Effector memory CD4-positive, alpha-beta T cell (primary cell): ENCODE measurements at places on chromosomes 5 and 9.

DNA sequence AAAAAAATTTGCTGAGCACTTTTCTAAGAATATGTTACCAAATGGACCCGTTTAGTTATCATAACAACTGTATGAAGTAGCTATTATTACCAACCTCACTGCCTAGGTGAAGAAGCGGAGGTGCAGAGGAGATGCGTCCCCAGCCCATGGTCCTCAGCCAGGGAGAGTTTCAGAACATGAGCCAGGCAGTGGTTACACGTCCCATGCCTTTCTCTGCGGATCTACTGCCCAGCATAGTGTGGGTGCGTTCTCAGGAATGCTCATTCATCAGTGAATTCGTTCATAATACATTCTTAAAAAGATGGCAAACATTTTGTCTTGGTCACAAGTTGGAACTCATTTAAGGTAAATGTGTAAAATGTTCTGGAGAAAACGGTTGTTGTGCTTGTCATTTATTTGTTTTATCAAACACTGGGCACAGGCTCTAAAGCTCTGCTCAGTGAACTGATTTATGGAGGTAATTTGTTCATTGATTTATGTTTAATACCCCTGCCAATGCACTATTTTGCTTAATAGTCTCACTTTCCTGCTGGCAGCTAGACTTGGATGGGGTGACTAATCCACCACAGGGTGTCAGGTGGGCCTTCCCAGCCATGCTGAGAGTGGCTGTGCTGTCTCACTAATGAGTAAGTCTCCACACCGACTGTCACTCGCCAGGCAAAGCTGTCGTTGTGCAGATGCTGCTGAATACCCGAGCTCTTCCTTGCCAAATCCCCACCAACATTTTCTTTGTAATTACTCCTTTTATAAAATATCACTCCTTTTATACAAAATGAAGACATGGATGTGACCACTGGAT, 248.8 kb downstream of the TENT4A start:
- no peaks in the 10 kb centered on the region for H3K36me3 ChIP-seq
- no peaks in the 10 kb centered on the region for H3K4me1 ChIP-seq
- H3K27me3 ChIP-seq: no peaks in the 10 kb centered on the region

DNA sequence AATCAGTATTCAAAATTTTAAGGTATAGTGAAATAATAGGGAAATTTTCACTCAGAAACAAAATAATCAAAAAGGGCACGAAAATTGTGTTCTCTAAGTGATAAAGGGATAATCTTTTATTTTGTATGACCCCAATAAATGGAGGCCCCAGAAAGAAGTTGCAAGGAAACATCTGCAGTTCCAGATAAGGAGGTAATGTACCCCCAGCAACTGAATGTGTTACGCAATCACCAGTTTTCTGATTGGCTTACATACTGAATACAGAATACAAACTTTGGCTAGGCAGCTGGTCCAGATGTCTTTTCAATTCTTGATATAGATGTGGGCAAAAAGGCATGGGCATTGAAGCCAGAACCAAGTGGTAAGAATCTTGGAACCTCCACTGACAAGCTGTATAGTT, 1.7 kb upstream of the TOPORS start:
- no peak for DNase-seq
- H3K36me3 ChIP-seq: no peaks in the 10 kb centered on the region
- H3K27ac ChIP-seq: no peak overlapping the region
- H3K27me3 ChIP-seq: no peaks in the 10 kb centered on the region
- H3K4me3 ChIP-seq: no peak overlapping the region

DNA sequence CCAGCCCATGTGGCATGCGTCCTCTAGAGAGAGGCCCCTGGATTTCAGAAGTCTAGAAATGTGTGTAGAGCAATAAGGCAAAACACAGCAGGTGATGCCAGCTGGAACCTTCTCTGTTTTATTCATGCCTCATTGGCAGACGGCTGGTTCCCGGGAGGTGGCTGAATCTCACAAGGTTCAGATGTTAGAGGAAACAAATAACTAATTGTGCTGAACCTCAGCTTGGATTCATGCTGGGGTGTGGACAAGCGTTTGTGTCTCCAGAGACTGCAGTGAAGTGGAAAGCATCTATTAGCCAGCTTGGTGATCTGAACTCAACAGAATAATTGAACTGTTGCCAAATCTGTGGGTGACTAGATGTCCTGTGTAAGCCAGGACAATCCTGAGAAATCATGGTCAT, 131.1 kb upstream of the NR4A3 start:
- no peaks in the 10 kb centered on the region for H3K4me1 ChIP-seq
- no peak overlapping the region for H3K27ac ChIP-seq
- no peaks in the 10 kb centered on the region for H3K36me3 ChIP-seq
- no peaks in the 10 kb centered on the region for H3K27me3 ChIP-seq

- no peaks in the 10 kb centered on the region for H3K36me3 ChIP-seq
- H3K4me1 ChIP-seq: no peaks in the 10 kb centered on the region
- no peaks in the 10 kb centered on the region for H3K27me3 ChIP-seq
- no peak for DNase-seq
- H3K27ac ChIP-seq: no peak overlapping the region
These were observed 43.2 kb downstream of the RGMB start for GRCh38 chr5:98816582-98817222.

DNA sequence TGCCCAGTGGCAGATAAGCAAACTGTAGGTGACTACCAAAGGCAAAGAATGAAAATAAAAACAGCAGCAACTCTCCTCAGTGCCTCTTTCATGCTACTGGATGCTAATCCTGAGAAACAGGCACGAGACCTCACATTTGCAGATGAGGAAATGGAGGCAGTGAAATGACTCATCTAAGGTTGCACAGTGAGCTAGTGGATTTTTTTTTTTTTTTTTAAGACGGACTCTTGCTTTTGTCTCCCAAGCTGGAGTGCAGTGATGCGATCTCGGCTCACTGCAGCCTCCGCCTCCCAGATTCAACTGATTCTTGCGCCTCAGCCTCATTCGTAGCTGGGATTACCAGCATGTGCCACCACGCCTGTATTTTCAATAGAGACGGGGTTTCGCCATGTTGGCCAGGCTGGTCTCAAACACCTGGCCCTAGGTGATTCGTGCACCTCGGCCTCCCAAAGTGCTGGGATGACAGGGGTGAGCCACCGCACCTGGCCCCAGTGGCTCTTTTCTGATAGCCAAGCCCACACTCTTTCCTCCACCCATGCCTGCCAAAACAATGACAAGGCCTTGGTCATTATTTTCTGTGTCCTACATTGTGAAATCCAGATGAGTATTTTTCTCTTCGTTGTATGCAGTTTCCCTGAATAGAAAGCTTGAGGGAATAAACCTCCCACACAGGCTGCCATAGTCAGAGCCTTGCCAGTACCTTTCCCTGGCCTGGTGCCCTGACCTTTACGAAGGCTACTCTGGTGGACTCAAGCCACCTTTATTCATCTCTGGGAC, 19.2 kb downstream of the DOCK2 start:
- H3K27me3 ChIP-seq: no peaks in the 10 kb centered on the region
- no peak overlapping the region for H3K4me3 ChIP-seq
- peaks cover 28% of the 10 kb centered on the region for H3K4me1 ChIP-seq
- H3K27ac ChIP-seq: no peak overlapping the region
- DNase-seq: no peak

GRCh38 chr5:176677209-176677939, 30.1 kb downstream of the TSPAN17 start:
- no peaks in the 10 kb centered on the region for H3K4me1 ChIP-seq
- no peak overlapping the region for H3K27ac ChIP-seq
- H3K4me3 ChIP-seq: no peak overlapping the region
- H3K36me3 ChIP-seq: no peaks in the 10 kb centered on the region
- no peak for DNase-seq
- H3K27me3 ChIP-seq: peaks cover 13% of the 10 kb centered on the region

DNA sequence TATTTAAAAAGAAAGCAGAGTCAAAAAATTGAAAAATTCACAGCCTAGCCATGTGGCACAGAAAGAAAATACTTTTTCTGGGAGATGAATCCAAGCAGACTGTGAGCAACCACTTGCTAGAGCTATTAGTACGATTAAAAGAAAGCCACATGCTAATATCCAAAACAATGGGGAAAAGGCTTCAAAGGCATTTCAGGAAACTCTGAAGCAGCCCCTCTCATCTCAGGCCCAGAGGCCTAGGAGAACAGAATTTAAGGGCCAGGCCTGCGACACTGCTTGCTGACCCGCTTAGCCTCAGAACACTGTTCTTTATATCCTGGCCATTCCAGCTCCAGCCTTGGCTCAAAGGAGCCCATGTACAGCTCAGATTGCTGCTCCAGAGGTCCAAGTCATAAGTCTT, 1257.0 kb upstream of the CDH18 start:
- H3K27me3 ChIP-seq: no peaks in the 10 kb centered on the region
- H3K27ac ChIP-seq: no peak overlapping the region
- no peak for DNase-seq
- H3K4me3 ChIP-seq: no peak overlapping the region
- no peaks in the 10 kb centered on the region for H3K4me1 ChIP-seq

DNA sequence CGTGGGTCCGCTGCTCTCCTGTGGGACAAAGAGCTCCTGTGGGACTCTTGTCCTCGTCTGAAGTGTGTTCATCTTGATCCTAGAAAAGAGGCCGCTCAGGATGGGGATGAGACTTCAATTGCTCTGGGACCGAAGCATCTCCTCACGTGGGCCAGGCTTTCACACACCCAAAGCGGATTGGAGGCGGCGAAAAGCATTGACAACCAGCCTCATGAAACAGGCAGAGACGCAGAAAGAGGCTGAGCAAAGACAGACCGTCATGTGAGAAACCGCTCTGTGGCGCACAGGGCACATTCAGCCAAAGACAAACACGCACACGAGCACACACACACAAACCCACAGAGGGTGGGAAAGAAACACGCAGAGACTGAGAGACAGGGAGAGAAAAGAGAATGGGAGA, 479.5 kb downstream of the SPATA31A7 start:
- H3K4me1 ChIP-seq: no peaks in the 10 kb centered on the region
- H3K27me3 ChIP-seq: no peaks in the 10 kb centered on the region
- H3K36me3 ChIP-seq: no peaks in the 10 kb centered on the region
- no peak overlapping the region for H3K27ac ChIP-seq
- DNase-seq: no peak

DNA sequence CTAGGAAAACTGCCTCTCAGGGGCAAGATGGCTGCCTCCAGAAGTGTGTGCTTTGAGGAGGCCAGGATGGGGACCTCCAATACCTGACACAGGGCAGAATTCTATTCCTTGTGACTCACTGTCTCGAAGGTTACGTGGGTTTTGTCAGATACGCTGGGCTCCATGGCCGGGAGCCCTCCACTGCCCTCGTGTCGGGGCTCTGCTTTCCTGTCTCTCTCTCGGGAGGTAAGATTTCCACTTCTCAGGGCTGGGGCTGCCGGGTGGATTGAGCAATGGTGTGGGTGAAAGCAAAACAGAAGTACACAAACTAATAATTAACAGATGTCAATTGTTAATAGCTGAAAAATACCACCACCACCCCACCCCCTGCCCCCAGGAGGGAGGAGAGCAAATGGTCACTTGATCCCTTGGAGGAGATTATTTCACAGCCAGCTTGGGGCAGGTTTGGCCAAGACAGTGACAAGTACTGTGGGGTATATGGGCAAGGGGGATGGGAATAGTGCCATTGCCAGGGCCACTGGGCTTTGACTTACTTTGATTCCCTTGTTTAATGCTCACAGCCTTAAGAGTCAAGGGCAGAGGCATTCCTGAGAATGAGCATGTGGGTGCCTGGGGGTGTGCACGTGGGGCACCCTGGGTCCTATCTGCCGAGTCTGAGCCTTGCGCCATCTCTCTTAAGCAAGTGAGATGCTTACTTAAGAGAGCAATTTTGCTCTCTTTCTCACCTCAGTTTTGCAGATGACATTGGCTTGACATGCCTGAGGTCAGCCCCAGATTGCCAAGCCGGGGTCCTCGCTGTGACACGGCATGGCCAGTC, 28.8 kb upstream of the DAB2IP start:
- DNase-seq: no peak
- H3K27me3 ChIP-seq: no peaks in the 10 kb centered on the region
- no peaks in the 10 kb centered on the region for H3K36me3 ChIP-seq

- no peak overlapping the region for H3K27ac ChIP-seq
- H3K4me3 ChIP-seq: no peak overlapping the region
- H3K27me3 ChIP-seq: no peaks in the 10 kb centered on the region
- H3K36me3 ChIP-seq: no peaks in the 10 kb centered on the region
- DNase-seq: no peak
These were observed 67.4 kb upstream of the ZNF618 start for GRCh38 chr9:113808391-113809358.

GRCh38 chr5:74094096-74094781, 468.2 kb downstream of the ARHGEF28 start:
- H3K4me3 ChIP-seq: no peak overlapping the region
- no peaks in the 10 kb centered on the region for H3K27me3 ChIP-seq
- no peaks in the 10 kb centered on the region for H3K4me1 ChIP-seq
- H3K27ac ChIP-seq: no peak overlapping the region

DNA sequence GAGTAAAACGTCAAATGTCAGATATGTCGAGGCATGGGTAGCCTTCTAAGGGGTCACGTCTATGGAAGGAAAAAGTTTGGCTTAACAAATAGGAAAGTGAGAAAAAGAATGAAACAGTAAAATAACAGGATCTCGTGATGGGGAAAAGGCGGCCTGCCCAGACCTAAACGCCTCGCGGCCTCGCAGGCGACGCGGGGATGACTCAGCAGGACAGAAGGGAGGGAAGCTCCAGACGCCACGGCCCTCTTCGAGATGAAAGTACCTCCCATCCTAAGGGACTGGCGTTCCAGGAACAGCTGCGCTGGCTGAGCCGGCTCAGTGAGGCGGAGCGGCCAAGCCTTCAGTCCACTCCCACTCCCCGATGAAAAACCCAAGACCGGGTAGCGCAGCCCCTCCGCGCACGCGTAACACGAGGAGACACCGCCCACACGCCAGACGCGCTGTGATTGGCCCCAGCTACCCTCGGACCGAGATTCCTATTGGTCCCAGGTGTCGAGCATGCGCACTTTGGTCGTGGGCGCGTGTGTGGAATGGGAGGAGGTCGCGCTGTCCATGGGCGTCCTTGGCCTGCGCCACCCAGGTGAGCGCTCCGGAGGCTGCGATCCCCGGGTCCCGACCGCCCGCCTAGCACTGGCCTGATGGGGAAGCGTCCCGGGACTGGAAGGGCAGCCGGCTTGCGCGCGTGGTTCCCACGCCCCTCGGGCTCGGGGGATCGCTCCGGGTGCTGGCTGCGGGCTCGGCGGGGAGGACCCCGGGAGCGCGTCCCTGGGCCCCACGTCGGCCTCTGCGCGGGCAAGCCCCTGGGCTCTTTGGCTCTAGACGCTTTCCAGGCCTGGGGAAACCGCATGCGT, 588.5 kb downstream of the MTRR start:
- peak overlapping the region; percentile 49 for H3K4me3 ChIP-seq
- peak overlapping the region; percentile 19 for H3K27ac ChIP-seq
- no peaks in the 10 kb centered on the region for H3K36me3 ChIP-seq
- H3K4me1 ChIP-seq: no peaks in the 10 kb centered on the region
- peak; percentile 71 for DNase-seq

DNA sequence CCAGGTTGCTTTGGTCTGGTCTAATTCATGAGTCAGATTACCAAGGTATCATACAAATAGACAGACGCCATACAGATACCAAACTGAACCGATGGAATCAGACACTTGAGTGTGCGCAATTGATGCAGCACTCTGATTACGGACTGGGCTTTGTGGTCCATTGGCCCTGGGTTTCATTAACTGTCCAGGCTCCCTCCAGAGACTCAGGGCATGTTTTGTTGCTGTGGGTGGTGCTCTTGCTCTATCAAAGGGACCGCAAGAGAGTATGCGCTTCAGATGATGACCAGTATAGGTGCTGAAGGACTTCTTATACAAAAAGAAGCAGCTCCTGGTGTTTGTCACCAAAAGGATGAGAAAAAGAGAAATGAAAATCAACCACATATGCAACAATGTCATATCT, 36.9 kb upstream of the ANKRD55 start:
- no peak for DNase-seq
- H3K4me1 ChIP-seq: peaks cover 9% of the 10 kb centered on the region
- H3K4me3 ChIP-seq: no peak overlapping the region
- H3K36me3 ChIP-seq: no peaks in the 10 kb centered on the region
- H3K27me3 ChIP-seq: no peaks in the 10 kb centered on the region

GRCh38 chr5:172837640-172838039, 3.6 kb downstream of the ERGIC1 start:
- H3K4me3 ChIP-seq: no peak overlapping the region
- H3K4me1 ChIP-seq: peaks cover 37% of the 10 kb centered on the region
- H3K36me3 ChIP-seq: no peaks in the 10 kb centered on the region
- H3K27me3 ChIP-seq: no peaks in the 10 kb centered on the region
